ENCODE measurements at places on chromosomes 5 and 9.

DNA sequence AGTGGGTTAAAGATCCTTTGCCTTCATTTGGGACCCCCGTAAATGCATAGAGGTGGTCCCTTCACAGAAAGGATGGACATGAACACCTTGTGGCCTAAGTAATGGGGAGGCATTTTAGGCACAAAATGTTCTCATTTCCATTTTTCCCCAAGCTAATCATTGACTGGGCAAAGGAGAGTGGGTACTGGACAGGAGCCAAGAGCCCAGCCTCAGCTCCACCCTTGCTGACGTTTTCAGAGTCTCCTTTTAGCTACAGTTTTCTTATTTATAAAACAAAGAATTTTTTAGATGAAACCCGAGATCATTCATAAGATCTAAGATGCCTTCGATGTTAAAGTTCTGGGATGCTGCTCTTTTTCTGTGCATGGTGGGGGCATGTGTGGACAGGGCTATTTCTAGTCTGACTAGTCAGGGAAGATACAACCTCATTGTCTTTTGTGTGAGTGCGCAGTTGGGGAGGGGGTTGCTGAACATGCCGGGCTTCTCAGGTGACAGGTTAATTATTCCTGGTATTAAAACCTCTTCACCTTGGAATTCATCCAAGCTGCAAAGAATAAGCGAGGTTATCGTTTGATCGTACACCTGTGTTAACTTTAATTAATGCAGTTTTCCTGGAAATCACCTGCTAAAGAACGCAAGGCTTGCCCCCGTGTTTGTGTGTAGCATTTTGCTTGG is 48.4 kb downstream of the ADAMTS16 start:
- DNase-seq: no peak

- DNase-seq: no peak
Observed at GRCh38 chr9:88748566-88749261, 213.7 kb downstream of the NXNL2 start.

DNA sequence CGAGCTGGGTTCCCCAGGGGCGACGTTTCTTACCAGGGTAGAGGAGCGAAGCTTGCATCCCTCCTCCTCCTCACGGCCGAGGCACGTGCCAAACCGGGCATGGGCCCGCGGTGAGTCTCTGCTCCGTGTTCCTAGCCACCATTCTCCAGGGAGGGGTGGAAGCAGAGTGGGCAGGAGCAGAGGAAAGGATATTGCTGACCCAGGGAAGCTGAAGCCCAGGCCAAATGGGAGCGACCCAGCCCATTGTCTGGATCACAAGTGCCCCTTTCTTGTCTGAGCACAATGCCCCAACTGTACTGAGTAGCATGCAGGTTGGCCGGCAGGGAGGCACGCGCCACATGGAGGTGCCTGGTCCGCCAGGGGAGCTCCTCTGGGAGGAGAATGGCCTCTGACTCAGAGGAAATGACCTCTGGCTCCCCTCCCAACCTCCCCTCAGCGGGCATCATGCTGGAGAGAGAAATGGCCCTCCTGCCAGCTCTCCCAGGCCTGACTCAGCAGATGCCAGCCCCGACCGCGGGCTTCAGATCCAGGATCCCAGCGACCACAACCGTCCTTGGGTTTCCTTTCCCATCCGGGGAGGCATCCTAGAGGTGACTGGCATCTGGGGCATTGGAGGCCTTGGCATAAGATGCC is 1.1 kb downstream of the PRR7 start:
- DNase-seq: peak; percentile 42

- DNase-seq: no peak
Observed at GRCh38 chr5:91048073-91048472, 335.0 kb downstream of the ARRDC3 start.

DNA sequence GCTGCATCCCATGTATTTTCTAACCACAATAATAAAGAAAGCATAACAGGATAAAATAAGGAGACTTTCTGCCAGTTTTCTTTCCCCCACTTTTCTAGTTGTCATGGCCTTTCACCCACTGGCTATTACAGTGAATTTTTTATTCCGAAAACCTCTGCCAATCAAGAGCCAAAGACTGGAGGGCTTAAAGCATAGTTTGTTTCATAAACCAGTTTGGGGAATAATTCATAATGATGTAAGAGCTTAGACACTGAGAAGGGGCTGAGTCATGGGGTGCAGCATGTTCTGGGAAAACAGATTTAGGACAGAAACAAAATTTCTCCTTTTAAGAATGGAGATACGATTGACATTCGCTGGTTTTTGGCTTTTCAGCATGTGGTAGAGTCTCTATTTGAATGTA is 4.4 kb upstream of the GLIPR2 start:
- peak; percentile 55 for DNase-seq

- DNase-seq: no peak
Observed at GRCh38 chr9:133073086-133074014, 11.6 kb downstream of the CEL start.

- peak; percentile 64 for DNase-seq
Observed at GRCh38 chr9:14985419-14985818, 75.2 kb upstream of the FREM1 start.

GRCh38 chr9:112065806-112066606 is 109.1 kb downstream of the SUSD1 start:
- DNase-seq: peak; percentile 80

DNA sequence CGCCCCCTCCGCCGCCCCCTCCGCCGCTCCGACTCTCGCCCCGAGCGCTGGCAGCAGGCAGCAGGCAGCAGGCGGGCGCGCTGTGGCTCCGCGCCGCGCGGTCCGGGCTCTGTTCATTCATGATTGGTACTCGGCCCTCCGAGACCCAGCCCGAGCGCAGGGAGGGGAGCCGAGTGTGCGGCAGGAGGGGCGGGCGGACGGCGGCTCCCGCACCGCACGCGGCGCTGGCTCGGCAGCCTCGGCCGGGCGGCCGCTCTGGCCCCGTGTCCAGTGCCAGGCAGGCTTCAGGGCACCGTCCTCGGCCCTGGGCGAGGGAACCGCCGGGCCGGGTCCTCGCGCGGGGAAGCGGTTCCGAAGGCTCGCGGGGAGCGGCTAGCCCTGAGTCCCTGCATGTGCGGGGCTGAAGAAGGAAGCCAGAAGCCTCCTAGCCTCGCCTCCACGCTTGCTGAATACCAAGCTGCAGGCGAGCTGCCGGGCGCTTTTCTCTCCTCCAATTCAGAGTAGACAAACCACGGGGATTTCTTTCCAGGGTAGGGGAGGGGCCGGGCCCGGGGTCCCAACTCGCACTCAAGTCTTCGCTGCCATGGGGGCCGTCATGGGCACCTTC is at the start of gene KCNIP1:
TSS of gene KCNIP1 (plus strand) at position 31 of the 607 bp plus-strand sequence.
- peak; percentile 9 for DNase-seq

DNA sequence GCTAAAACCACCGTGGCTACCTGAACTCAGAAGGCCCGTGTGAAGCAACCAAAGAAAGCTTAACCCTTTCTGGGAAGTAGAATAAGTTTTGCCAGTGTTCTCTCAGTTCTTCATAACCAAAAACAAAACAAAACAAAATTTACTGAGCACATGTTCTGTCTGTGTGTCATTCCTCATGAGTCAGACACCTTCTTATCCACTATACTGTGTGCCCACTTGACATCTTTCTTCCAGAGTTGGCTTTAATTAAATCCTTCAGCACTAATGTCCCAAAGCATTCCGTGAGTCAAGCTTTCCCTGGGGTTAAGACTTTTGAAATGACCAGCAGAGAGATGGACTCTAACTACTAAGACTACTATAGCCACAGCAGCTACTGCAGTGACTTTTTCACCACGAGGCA is 61.3 kb downstream of the GLIS3 start:
- DNase-seq: peak; percentile 65

- peak; percentile 1 for DNase-seq
Observed at GRCh38 chr5:13249854-13250253, 694.6 kb downstream of the DNAH5 start.

DNA sequence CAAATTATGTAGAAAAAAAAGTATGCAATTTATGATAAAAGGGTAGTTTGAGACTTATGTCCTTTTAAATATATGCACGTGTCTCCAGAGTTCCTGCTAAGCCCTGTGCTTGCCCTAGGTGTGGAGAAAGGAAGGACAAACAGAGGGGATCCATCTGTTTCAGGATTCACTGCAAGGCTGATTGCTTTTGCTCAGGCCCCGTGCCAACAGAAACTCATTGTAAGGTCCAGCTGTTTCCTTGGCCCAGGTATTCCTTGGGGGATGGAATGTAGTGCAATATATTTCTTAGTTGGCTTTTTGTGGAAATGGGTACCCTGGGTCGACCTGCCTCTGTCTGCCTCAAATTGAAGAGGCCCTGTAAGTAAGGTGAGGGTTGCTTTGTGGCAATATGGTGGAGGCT is 268.6 kb upstream of the CLINT1 start:
- no peak for DNase-seq

- no peak for DNase-seq
Observed at GRCh38 chr5:178473854-178474253, 116.3 kb downstream of the COL23A1 start.

DNA sequence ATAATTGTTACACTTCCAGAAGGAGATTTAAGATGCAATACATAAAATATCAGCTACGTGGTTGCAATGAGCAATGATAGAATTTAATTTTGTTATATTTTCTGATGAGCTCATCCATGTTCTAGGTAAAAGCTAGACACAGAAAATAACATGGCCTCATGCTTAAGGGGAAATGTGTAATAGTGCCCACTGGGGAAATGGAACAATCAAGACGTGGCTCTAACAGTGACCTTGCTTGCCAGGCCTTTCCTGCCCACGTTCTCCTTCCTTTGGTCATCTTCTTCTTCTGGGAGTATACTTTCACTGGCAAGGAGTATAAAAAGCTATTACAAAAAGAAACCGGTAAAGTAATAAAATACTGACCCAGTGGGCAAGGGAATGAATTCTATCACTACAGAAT is 116.2 kb upstream of the TMEM161B start:
- DNase-seq: no peak

- DNase-seq: no peak
Observed at GRCh38 chr5:178116143-178116885, 3.0 kb downstream of the N4BP3 start.

DNA sequence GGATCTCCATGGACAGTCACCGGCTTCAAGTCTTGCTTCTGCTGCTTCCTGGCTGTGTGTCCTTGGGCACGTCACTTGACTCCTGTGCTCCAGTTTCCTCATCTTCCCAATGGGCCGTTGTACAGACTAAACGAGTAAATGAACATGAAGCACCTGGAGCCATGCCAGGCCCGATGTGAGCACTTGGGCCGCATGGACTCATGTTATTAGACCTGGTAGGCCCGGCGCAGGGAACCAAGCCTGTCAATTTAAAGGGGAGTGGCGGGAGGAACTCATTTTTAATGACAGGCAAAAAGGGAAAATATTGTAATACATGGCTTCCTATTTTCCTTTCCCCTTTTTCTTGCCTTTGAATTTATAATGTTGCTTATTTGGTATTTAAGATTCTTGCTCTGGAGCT is 47.5 kb downstream of the TENT4A start:
- no peak for DNase-seq

- no peak for DNase-seq
Observed at GRCh38 chr5:59149271-59149670, 566.4 kb downstream of the RAB3C start.

- DNase-seq: peak; percentile 78
Observed at GRCh38 chr9:109903515-109904138, 123.6 kb downstream of the PALM2AKAP2 start.

DNA sequence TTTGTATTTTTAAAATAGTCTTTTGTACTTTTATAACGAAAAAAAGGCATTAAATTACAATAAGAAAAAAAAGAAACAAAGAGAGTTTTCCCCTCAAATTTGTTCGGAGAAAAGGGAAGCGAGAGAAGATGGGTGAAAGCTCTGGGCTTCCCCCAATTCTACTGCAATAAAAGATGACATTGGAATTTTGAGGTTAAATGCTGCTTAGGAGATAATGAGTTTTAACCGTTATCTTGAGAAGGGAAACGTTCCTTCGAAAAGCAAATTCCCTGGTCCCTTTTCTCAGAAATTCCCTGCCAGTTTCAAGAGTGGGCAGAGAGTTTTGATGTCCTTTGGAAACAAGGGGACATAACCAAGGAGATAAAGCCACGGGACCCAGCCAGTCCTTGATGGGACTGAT is 18.4 kb upstream of the ERGIC1 start:
- DNase-seq: no peak

GRCh38 chr5:66658516-66658915 is 62.3 kb downstream of the MAST4 start:
- DNase-seq: no peak

DNA sequence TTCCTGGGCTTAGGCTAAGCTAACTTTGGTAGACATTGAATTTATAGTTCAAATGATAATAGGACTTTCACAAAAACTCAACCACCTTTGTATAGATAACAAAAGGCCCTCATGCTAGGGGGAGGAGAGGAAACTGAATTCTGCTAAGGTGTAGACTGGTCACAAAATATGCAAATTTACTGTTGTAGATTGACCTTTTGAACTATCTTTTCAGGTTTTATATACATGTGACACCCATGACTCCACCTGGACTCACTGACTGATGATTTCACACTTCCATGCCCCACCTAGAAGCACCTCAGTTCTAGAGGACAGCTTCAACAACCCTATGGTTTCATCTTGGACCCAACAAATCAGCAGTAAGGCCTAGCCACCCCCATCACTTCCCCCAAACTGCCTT is 165.7 kb downstream of the CEMIP2 start:
- no peak for DNase-seq

- no peak for DNase-seq
Observed at GRCh38 chr5:98899456-98899855, 29.4 kb downstream of the CHD1 start.

DNA sequence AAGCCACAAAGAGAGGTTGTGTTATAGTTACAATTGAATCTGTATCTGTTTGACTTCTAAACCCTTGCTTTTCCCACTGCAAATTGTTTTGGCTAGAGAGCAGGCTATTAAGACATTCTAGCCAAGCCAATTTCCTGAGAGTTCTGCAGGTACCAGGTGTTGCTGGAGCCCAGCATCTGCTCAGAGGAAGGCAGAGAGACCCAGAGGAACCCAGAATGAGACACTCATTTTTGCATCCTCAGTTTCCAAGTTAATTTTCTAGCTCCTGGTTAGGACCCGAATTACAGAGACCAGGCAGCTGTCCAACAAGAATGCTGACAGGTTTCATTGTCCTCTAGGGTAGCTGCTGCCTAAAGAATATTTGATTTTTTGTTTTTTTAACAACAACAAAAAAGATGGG is 266.2 kb downstream of the TRIM32 start:
- DNase-seq: no peak

DNA sequence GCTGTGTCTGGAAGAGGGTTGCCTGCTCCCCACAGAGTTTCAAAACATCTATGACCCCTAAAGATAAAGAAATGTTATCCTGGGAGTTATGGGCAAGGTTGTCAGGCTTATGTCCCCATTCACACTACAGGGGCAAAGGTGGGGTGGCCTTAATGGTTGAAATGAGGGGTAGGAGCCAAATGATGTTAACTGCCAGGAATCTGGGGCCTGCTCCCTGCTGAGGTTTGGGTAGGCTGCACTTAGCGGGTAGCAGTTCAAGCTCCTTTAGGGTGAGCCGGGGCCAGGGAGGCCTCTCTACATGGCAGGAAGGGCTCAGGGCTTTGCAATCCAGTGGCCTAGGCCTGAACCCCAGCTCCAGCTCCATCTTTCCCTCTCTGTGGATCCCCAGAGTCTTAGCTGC is 3.0 kb downstream of the FGF18 start:
- DNase-seq: no peak

DNA sequence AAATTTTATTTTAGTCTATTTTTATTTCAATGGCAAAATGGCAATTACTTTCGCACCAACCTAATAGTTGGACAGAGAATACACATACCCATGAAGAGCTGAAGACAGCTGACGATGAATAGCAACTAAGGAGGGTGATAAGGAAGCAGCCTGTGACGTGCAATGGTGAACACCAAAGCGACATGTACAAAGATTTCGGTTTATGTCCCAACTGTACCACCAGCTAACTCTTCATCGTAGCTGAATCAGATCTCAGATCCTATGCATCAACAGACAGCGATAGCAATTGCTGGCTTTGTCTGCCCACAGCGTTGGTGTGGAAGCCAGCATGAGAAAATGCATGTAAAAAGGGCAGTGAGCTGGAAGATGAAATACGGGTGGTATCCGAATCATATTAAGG is 130.6 kb upstream of the ANKH start:
- DNase-seq: no peak
